ENCODE measurements at places on chromosomes 1 and 21. TPM values are rescaled to one million over a fixed set of nuclear protein-coding genes. Genes with fewer than 3 reads are reported as not detected.

The TTC34 gene
- total RNA-seq = 0.17 TPM

The SLAMF6 gene
- not detected for total RNA-seq

The ADIPOR1 gene
- total RNA-seq = 69.1 TPM

The PTGER3 gene
- not detected for total RNA-seq

The DNAJB4 gene
- total RNA-seq = 8.2 TPM

The ZNF683 gene
- total RNA-seq = not detected

The PHLDA3 gene
- total RNA-seq = 462 TPM

The SLAMF7 gene
- total RNA-seq = not detected

The KRTAP6-3 gene
- not detected for total RNA-seq

The FCAMR gene
- not detected for total RNA-seq

The FMO5 gene
- 1.2 TPM for total RNA-seq

The ZBTB8A gene
- total RNA-seq = 7.7 TPM

The HIVEP3 gene
- total RNA-seq = not detected

The CD5L gene
- not detected for total RNA-seq

The CHRNB2 gene
- not detected for total RNA-seq

The DIPK1A gene
- 3.2 TPM for total RNA-seq

The NPL gene
- not detected for total RNA-seq

The CACYBP gene
- 1,389 TPM for total RNA-seq

The OR2L8 gene
- total RNA-seq = not detected

The CD101 gene
- total RNA-seq = 1.2 TPM

The PPIAL4G gene
- not detected for total RNA-seq
